ENCODE measurements at places on chromosomes 13 and 19.
A peak's percentile ranks its signal among the peaks of the same experiment; 100 is the strongest.

- peak; percentile 78 for DNase-seq
Measured at GRCh38 chr13:99496184-99497142, 4.8 kb upstream of the TM9SF2 start.

GRCh38 chr19:18304458-18305310 is 18.2 kb downstream of the LSM4 start:
- DNase-seq = peak; percentile 84

DNA sequence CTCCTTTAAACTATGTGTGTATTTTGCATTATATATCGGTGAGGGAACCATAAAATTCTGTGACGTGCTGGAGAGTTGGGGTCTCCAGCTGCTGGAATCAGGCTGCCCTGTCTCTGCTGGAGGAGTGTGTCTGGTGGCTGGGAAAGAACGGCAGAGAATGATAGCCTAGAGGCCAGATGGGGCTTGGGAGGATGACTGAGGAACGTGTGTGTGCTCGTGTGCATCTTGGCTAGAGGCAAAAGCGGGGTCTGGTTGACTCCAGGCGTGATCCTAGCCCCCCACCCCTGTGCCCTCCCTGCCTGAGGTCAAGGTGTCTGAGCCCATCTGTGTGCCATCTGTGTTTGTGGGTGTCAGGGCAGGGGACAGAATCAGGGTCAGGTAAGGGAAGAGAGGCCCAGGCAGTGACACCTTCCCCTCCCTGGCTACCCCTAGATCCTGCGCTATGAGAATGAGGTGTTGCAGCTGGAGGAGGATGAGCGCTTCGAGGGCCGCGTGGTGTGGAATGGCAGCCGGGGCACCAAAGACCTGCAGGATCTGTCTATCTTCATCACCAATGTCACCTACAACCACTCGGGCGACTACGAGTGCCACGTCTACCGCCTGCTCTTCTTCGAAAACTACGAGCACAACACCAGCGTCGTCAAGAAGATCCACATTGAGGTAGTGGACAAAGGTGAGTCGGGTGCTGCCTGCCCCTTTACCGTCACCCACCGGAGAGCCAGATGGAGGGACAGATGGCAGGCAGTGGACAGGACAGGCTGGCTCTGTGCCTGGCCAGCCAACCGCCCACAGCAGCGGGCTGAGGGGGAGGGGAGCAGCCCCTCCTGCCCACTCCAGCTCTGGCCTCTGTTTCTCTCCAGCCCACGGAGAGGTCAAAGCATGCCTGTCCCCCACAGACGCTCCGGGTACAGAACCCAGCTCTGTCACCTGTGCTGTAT is 3.1 kb downstream of the SCN1B start:
- no peak for DNase-seq

DNA sequence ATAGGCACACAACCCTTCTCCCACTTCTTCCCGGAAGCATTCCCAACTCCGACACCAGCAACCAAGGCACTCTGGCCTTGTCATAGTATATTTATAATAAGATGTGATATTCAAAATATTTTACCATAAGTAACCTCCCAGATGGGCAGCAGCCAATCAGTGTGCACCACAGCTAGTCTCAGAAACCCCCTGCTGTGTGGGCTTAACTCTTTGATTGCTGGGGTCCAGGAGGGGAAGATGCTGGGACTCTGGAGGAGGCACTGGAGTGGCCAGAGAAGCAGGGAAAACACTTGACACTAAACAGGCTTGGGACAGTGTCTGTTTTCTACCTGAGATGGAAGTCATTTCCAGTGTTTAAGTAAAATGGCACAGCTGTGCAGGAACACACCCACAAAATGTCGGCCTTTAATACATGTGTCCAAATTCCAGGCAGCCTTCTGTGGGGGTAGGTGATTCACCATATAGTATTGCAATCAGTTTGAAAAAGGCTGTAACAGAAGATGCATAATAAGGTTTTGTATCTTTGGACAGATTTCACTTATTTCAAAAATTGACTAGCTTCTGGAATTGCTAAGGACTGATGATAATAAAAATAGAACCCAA is 100.7 kb downstream of the MBNL2 start:
- no peak for DNase-seq

DNA sequence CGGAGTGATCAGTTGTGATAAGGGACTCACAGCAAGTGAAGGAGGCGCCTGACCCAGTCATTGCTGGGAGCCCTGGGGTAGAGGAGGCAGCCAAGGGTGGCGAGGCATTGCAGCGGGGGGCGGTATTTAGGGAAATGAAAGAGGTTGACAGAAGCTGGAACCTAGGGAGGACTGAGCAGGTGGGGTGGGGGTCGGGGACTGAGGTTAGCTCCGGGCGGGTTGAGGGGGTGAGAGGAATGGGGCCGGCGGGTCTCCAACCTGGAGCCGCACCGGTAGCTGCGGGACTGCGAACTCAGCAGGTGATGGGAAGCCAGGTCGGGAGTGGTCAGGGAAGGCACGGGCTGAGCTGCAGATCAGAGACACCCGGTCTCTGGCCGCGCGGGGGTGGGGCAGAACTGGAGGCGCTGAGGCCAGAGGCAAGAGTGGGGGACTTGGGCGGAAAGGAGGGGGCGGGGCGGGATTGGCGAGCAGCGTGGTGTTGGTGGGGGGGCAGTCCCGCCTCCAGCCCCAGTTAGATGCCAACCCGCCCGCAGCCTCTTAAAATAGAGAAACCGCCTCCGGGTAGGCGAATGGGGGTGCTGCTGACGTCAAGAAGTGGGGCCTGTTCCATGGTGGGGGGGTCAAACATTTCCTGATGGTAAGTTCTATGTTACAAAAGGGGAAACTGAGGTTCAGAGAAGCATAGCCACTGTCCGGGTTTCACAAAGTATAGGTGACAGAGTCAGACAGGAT is 1.5 kb downstream of the MAST3 start:
- DNase-seq = peak; percentile 97

All from Karpas-422 (cell line).